ENCODE measurements at places on chromosomes 5 and 9. TPM values are rescaled to one million over a fixed set of nuclear protein-coding genes. Genes with fewer than 3 reads are reported as not detected.
A peak's percentile ranks its signal among the peaks of the same experiment; 100 is the strongest.

- DNase-seq = no peak
Observed at GRCh38 chr9:76127637-76128036, 237.2 kb downstream of the PCSK5 start.

- DNase-seq = no peak
Observed at GRCh38 chr9:98552331-98552730, 156.4 kb downstream of the GABBR2 start.

DNA sequence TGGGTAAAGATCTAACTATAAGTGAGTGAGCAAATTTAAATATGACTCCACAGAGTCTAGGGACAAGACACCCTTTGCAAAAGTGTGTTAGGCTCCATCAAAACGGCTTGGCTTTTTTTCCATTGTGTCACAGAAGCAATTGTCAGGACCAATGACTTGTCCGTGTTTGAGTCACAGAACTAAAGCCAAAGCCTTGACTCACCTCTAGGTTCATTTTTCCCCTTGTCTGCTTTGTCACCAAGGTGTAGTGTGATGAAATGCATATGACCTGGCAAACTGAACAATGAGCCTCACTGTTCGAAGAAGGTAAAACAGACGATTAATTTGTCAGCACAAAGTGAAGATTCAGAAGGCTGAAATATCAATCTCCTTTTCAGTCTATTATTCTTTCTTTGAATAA lies 331.0 kb downstream of the GLIS3 start:
- DNase-seq = no peak

GRCh38 chr5:160921423-160922285 lies 69.6 kb upstream of the ATP10B start:
- no peak for DNase-seq

The RNF208 gene
- polyA plus RNA-seq = 0.39 TPM

The LEAP2 gene
- 0.31 TPM for polyA plus RNA-seq

DNA sequence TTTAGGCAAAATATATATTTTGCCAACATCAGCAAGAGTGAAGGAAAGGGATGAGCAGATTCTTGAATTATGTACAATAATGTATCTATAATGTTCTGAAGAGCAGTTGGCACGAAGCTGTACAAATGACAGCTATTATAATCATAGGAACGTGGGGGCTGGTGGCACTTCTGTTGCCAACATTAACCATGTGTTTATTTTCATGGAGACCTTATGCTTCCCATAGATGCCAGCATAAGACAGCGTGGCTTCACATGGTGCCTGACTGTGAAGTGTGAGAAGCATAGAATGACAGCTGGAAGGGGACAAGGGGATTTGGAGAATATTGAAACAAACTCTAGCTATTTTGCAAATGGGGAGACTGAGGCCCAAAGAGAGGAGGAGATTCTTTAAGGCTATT lies 52.6 kb upstream of the ATP10B start:
- no peak for DNase-seq

- peak; percentile 68 for DNase-seq
Observed at GRCh38 chr5:160467555-160468362, 46.1 kb downstream of the PTTG1 start.

GRCh38 chr5:148970228-148970627 lies 92.6 kb downstream of the SH3TC2 start:
- no peak for DNase-seq

The OLFML2A gene
- 2.0 TPM for polyA plus RNA-seq

DNA sequence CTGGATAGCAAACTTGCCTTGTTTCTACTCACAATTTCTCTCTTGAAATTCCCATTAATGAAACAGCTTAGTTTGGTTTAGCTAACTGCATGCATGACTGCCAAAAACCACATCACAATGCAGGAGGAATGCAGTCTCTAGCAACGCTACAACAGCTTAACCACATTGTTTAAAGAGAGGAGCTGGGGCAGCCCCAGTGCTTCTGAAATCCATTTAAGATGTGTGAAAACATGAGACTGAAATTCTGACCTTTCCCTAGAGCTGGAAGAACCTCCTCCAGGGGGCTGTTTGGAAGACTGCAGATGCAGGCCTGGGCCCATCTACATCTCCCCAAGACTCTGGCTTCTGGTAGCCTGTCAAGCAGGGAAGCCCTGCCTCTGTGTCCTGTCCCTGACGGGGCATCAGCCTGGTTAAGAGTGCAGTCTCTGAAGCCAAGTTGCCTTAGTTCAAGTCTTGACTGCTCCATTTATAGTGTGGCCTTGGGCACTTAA lies 157.1 kb downstream of the ZNF462 start:
- peak; percentile 83 for DNase-seq

DNA sequence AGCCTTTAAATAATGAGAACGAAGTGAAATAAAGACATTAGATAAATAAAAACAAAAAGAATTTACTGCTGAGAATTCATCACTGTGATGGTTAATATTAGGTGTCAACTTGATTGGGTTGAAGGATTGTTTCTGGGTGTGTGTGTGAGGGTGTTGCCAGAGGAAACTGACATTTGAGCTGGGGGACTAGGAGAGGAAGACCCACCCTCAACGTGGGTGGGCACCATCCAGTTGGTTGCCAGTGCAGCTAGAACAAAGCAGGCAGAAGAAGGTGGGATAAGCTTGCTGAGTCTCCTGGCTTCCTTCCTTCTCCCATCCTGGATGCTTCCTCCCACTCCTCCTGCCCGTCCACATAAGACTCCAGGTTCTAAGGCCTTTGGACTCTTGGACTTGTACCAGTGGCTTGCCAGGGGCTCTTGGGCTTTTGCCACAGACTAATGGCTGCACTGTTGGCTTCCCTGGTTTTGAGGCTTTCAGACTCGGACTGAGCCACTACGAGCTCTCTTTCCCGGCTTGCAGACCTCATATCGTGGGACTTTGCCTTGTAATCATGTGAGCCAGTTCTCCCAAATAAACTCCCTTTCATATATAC lies 43.7 kb upstream of the ABL1 start:
- no peak for DNase-seq

GRCh38 chr9:14565352-14566016 lies 127.7 kb downstream of the ZDHHC21 start:
- no peak for DNase-seq

The IL3 gene
- polyA plus RNA-seq = not detected

The SERF1A gene
- 1.5 TPM for polyA plus RNA-seq

The GPX8 gene
- polyA plus RNA-seq = 271 TPM

The LHX3 gene
- polyA plus RNA-seq = not detected

DNA sequence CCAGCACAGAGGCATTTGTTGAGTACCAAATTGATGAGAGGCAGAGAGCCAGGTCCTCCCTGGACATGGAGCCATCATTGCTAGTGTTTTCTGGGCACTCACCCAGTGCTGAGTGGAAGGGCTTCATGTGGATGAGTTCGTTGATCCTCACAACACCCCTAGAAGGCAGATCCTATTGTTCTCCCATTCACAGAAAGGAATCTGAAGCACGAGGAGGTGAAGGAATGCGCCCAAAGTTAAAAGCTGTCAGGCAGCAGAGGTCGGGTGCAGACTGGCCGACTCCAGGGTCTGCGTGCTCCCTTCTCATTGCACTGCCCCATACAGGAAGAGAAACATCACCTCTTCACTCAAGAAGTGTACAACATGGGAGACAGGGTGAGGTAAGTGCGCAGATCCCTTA lies 153.5 kb upstream of the TNPO1 start:
- no peak for DNase-seq

The GARIN3 gene
- not detected for polyA plus RNA-seq

DNA sequence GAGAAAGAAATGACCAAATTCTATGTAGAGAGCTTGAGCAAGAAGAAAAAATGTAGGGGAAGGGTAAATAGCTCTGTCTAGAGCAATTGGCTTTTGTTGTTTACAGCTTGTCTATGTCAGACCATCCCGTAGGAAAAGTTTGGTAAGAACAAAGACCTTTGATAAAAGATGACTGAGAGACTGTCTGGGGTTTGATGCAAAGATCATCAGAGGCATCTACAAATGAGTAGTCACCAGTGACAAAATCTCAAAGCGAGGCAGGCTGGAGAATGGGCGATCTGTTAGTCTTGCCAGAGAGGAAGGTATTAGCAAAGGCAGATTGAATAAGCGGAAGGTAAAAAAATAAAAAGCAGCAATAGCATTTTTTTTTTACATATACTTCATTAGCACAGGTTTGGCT lies 125.0 kb upstream of the RASGRF2 start:
- DNase-seq = no peak

GRCh38 chr9:107465467-107466451 lies 23.8 kb downstream of the KLF4 start:
- no peak for DNase-seq

The VCAN gene
- polyA plus RNA-seq = 38.0 TPM

- DNase-seq = no peak
Observed at GRCh38 chr5:75310212-75310611, 26.8 kb upstream of the HMGCR start.

The SPINK7 gene
- polyA plus RNA-seq = not detected

- DNase-seq = no peak
Observed at GRCh38 chr9:126734877-126735276, 70.0 kb upstream of the ZBTB43 start.

GRCh38 chr9:92961627-92962302 lies 14.4 kb downstream of the FGD3 start:
- DNase-seq = no peak

The NUTM2F gene
- polyA plus RNA-seq = not detected

The NR5A1 gene
- not detected for polyA plus RNA-seq

GRCh38 chr5:180649297-180650039 lies at the start of gene FLT4:
Gene FLT4, minus strand, starts transcription at chr5:180649600. Its CDS starts 55 bp downstream, at chr5:180649545.
- no peak for DNase-seq

DNA sequence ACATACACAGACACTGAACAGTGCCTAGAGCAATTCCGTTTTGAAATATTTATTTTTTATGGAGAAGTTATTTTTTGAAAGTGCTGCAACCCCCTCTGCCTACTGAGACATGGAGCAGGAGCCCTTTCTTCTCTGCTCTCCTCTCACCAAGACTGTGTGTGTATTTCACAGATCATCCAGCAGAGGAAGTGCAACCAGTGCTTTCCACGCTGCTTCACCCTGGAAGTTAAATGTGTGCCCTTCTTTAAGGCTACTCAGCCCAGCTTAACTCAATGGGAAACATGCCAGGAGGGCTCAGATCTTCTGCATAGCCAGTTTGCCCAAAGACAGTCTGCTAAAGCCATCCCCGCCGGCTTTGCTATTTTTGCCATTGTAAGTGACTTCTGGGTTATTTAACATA lies 606.3 kb downstream of the TLE1 start:
- DNase-seq = no peak

GRCh38 chr9:38687992-38688391 lies 31.9 kb downstream of the FAM240B start:
- DNase-seq = no peak

DNA sequence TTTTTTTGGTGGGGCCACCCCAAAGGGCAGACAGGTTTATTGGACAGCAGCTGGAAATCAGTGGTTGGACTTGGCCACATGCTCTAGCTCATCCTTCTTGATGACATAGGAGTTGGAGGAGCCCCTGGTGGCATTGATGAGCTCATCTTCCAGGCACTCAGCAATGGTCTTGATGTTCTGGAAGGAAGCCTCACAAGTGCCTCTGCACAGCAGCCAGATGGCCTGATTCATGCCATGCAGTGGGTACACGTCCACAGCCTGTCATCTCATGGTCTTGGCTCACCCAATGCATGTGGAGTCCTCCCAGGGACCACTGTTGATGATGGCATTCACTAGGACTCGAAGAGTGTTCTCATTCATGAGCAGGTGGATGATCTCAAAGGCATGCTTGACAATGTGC lies 11.3 kb upstream of the RCL1 start:
- no peak for DNase-seq

DNA sequence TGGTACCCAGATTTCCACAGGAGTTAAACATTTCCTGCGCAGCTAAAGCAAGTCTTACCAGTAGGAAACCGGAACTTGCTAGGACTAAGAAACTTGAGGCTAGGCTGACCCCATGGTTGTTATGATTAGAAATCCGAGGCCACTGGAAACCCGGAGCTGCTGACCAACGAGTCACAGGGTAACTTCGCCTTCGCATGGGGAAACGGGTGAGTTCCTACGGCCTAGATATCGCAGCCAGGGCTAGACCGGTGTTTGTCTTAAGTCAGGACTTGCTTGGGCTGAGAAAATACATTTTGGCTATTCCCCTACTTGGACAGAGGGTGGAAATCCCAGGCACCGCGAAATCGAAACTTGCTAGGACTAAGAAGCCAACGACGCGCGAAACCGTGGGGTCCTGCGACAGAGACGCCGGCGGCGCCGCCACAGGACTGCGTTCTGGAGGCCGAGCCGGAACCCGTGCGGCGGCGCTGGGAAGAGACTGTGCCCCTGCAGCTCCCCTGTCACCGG lies 1.6 kb upstream of the ANXA2R start:
- no peak for DNase-seq

DNA sequence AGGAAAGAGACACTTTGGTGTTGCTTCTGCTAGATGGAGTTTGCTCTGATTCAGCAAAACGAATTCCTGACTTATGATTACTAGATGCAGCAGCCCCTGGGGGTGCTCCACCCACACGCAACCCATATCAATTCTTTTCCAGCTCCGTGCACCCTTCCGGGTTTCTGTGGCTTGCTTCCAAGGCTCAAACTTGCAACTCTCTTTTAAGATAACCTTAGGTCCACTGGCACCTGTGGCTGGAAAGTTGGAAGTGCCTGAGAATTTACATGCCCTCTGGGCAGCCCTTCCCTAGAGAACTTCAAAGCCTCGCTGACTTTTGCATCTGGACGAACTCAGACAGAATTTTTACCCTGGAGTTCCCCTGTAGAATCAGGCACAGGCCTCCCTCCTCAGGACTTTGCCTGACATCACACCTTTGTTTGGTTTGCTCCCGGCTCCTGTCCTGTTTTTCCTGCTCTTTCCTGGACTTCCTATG lies 224.9 kb downstream of the SNX18 start:
- DNase-seq = no peak

DNA sequence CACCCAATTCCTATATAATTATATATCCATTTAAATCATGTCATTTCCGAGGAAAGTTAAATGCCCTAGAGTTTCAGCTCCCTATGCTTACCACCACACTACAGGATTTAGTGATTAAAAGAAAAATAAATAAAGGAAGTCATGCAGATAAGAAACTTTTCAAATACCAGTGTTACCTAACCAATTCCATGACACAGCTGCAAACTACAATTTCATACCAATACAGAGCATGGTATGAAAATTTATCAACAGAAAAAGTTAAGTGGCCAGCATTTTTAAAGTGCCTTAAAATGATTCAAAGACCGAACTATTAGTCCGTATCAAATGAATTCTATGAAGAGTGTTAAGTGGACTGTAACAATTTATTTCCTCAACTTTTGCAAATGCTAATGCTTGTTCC lies 35.9 kb downstream of the CEP120 start:
- DNase-seq = no peak

The MOCS2 gene
- 46.4 TPM for polyA plus RNA-seq

DNA sequence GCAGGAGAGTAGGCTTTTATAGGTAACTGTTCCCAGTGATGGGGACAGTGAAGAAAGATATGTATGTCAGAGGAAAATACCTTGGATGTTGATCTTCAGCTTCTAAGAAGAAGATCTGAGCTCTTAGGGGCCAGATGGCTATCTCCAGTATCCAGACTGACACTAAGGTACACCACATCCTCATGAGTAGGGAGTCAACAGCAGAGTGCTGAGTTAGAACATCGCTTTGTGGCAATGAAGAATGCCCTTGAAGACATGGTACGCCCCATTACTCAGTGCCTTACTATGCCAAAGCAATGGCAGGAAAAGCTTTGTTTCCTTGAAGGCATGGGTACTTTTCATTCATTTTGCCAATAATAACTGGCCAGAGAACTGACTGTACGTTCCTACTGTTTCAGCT lies 263.7 kb downstream of the CEMIP2 start:
- no peak for DNase-seq
